ENCODE measurements at places on chromosomes 11 and 22. TPM values are rescaled to one million over a fixed set of nuclear protein-coding genes. Genes with fewer than 3 reads are reported as not detected.

DNA sequence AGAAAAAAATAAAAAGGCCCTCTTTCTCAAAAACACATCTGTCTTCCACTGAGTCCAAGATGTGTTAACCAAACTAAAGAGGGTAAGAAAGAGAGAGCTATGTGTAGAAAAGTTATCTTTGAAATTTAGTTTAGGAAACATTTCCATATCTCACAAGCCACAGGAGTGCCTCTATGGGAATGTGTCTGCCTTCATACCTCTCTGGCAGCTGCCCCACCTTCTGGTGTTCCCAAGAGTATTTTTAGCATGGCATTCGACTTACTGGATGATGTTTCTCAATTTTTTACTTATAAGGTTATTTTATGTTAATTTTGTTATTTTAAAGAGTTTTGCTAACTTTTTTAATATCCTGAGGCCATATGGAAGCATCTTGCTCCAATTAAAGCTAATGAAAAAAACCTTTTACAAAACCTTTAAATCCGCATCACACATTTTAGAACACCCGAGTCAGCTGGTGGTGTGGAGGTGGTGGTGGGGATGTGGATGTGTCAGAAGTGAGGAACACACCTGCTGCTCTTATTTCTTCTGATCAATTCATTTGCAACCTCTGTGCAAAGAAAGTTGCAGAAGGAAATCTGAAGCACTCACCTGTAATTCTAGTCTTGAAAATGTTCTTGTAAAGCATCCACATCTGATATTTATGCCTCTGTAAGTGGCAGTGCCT lies 112.2 kb downstream of the NCAM1 start:
- DNase-seq = no peak

KRTAP5-5 gene
- not detected for total RNA-seq

ZW10 gene
- 31.6 TPM for total RNA-seq

DNA sequence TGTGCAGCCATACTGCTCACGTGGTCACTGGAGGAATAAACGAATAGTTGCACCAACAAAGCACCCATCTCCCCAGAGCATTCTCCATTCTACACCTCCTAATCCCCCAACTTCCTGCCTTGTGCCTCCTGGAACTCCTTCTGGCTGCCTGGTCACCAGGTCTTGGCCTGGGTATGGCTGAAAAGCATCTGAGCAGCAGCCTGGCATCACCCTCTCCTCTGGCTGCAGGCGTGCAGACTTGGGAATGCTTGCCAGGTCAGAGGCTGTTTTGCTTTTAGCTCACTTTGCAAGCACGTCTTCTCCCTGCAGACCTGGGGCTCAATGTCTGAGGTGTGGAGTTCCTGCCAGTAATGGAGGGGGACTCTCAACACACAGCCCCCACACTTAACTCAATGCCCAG lies 33.3 kb upstream of the KCNJ11 start:
- no peak for DNase-seq

APOBEC3B gene
- 2.5 TPM for total RNA-seq

DNA sequence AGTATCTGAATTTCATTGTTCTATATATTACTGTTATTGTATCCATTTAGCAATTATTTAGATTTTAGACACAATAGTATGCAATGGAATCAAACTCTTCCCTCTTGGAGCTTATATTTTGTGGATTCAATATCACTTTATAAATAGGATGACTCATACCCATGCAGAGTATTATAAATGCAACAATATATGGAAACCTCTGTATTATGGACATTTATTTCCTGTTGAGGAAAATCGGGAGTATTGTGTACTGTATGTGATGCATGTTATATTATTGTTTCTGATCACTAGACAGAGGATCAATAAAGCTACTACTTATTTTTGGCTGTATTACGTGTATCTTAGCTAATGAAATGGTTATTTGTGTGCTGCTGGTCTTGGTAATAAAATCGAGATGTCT lies 770 bp downstream of the METTL15 start:
- DNase-seq = peak; percentile 22

DNA sequence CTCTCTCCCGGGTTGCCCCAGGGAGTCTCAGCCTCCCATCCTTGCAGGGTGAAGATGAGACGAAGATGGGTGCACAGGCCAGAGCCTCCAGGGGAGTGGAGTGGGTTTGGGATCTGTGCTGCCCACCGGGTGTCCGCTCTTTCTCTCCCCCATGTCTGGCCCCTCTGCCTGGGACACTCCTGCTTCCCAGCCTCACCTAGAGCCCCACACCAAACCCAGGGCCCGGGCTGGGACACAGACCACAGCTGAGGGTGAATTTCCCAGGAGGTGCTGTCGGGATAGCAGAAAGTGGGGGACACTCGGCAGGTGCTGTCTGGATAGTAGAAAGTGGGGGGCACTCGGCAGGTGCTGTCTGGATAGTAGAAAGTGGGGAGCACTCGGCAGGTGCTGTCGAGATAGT lies 25.0 kb upstream of the KRTAP5-7 start:
- no peak for DNase-seq

GRCh38 chr11:63804259-63804658 lies 9.0 kb upstream of the SPINDOC start:
- DNase-seq = peak; percentile 14

DNA sequence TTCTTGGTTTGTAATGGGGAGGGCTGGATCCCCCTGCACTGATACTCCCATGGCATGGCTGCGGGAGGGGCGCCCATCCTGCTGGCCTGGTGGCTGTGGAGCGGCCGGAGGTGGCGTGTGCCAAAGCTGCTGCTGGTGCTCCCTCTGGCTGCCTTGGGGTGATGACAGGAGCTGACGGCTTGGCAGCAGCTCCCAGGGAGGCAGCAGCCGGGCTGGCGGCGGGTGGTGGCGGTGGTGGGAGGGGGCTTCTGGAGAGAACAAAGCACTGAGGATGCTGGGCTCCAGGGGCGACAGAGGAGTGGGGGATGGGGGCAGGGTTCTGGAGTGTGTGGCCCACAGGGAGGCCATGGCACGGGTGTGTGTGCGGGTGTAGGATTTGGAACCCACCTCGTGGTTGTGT lies 11.4 kb upstream of the MPPED1 start:
- no peak for DNase-seq

CFAP300 gene
- total RNA-seq = not detected

- no peak for DNase-seq
Measured at GRCh38 chr11:3949125-3949524, 93.7 kb downstream of the STIM1 start.

- no peak for DNase-seq
Measured at GRCh38 chr11:59544869-59545178, 33.5 kb downstream of the OR4D9 start.

- DNase-seq = no peak
Measured at GRCh38 chr22:44463151-44463550, 34.9 kb downstream of the RTL6 start.

C22orf15 gene
- total RNA-seq = not detected

SLCO2B1 gene
- total RNA-seq = 3.7 TPM

GRCh38 chr22:35555483-35555890 lies 14.9 kb downstream of the RASD2 start:
- DNase-seq = no peak

GRCh38 chr11:129117595-129118350 lies 74.4 kb downstream of the ARHGAP32 start:
- DNase-seq = peak; percentile 84

GRCh38 chr22:32587449-32587848 lies 112.8 kb downstream of the FBXO7 start:
- DNase-seq = no peak

DNA sequence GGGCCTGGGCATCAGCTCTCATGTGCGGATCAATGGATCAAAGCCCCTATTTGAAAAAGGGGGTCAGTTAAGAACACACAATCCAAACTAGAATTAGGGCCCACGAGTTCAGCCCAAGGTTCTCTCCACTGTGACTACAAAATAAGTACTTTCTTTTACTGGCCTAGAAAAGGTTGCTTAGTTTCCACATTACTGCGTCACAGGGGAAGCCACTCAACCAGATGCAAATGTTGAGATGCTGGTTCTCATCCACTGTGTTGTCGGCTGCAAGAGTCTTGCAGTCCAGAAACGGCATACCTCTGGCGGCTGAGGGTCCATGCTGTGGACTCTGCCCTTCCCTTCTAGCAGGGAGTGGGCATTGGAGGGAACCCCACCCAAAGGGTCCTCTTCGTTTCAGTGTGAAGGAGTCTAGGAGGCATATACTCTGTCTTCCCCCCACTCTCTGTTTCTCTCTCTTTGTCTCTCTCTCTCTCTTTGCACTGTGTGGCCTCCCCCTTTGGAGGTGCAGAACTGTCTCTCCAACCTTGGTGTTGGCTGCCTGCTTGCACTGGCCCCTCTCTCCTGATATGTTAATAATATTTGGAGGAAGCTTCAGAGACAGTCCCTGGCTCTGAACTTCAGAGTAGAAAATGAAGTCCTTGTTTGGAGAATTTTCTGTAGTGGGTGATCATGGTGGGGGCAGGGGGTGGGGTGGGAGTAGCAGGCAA lies 99.0 kb upstream of the NNMT start:
- DNase-seq = no peak

- no peak for DNase-seq
Measured at GRCh38 chr11:73542175-73542574, 55.7 kb downstream of the FAM168A start.

GRCh38 chr22:39308614-39309363 lies 10.6 kb downstream of the RPL3 start:
- DNase-seq = peak; percentile 92

FGF19 gene
- not detected for total RNA-seq

DNA sequence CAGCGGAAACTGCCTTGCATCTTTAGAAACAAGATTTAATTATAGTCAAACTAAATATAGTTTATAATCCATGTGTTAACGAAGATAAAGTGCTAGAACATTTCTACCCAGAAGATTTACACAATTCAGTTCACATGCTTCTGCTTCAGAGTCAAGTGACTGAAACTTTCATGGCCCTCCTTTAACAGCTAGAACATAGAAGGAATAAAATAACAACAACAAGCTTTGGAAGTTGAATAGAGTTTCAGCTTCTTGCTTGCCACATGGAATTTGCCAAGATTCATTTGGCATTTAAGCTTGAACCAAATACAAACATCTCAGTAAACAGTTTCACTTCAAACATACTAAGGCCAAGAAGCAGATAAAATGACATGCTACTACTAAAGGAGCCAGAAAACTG lies 676.3 kb upstream of the ANO3 start:
- no peak for DNase-seq

GRCh38 chr22:50683086-50683993 lies 10.7 kb downstream of the SHANK3 start:
- no peak for DNase-seq

GRCh38 chr22:48717076-48717810 lies 1110.4 kb downstream of the BRD1 start:
- DNase-seq = no peak

DNA sequence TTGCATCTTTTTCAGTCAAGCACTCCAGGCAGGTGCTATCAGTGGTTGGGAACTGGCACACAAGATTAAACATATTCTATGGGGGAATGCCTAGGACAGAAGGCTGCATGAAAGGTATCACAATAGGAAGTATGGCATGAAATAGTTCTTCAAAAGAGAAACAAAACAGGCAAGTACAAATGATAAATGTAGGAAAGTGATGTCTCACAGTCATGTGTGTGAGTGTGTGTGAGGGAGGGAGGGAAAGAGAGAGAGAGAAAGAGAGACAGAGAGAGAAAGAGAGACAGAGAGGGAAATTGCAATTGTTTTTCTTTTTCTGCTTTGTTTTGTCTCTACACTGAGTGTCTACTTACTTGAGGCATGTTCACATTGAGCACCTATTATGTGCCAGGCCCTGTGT lies 456.3 kb downstream of the MIAT start:
- DNase-seq = no peak

DNA sequence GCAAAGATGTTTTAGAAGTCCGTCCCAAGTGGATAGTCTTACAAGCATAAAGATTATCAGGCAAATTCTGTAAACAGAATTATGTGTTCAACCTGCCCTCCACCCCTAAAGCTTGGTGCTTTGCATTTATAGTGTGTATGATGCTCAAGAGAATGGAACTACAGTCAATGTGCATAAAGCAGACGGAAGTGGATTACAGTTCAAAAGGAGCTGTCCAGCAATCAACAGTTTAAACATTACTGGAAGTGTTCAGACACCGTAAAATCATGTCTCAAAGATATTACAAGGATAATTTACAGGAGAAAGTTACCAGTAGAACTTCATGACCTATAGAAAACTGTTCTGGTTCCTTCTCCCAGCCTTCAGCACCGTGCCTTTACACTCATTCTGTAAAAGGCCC lies 1.0 kb downstream of the RIC3 start:
- peak; percentile 4 for DNase-seq

- DNase-seq = no peak
Measured at GRCh38 chr11:73270855-73271477, 1.2 kb upstream of the P2RY6 start.

DNA sequence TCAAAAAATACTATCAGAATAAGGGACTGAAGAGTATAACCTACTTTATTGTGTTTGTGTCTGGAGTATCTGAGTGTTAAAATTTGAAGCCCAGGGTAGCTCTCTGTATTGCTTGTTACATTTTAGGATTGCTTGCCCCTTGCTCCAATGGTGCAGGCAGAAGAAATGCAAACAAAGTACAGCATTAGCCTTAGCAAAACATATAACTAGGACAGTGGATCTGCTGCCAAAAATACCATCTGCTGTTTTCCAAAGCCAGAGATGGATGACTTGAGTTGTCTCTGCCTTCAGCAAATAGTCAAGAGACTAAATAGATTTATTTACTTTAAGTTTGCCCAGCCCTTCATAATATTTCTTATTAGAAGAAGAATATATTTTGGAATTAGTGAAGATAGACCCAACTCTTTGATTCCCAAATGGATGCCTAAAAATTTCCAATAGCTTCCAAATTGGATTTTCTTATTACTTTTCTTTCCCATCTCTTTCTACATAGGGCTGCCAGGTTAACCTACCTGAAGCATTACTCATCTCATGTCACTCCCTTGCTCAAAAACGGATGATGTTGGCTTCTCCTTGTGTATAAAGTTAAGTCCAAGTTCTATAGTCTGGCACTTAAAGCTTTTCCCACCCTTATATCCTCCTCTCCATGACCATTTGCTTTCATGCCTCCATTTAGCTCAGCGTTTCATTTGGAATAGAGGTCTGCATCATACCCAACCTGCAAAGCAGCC lies 66.3 kb downstream of the LDLRAD3 start:
- peak; percentile 23 for DNase-seq

DNA sequence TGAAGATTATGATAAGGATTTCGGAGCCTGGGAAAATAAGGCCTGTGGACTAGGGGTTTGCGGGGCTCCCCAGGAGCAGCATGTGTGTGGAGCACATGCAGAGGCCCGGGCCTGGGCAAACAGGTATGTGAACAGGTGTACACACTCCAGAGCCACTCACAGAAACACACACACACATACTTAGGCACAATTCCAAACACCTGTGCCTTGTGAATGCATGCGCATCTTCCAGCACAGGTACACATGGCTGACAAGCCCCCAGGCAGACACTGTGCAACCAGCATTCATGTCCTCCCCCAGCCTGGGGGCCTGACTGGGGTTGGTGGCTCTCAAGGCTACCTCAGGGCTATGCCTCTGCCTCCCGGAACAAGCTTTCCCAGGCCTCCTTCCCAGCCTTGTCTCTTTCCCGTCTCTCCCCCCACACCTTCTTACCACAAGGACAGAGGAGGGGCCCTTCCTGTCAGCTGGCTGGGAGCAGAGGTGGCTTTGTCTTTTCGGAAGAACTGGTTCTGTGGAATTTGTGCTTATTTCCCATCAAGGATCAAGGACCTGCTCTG lies 2.6 kb upstream of the P2RY6 start:
- no peak for DNase-seq

OR2D2 gene
- not detected for total RNA-seq

H19 gene
- 66.4 TPM for total RNA-seq

APOA5 gene
- not detected for total RNA-seq

GRCh38 chr11:115642660-115643059 lies 138.4 kb upstream of the CADM1 start:
- no peak for DNase-seq

GRCh38 chr11:122154227-122154626 lies 38.2 kb upstream of the BLID start:
- DNase-seq = no peak

NUP50 gene
- 68.6 TPM for total RNA-seq

- peak; percentile 48 for DNase-seq
Measured at GRCh38 chr11:113632981-113633380, 73.1 kb downstream of the TMPRSS5 start.
